Stimulated activated CD4-positive, alpha-beta T cell treated with anti-CD3 and anti-CD28 coated beads, Interleukin-12 subunit alpha, Interleukin-12 subunit beta, amount 100 ng/mL, for 48 hours (primary cell): ENCODE measurements at places on chromosomes 12 and 14.

DNA sequence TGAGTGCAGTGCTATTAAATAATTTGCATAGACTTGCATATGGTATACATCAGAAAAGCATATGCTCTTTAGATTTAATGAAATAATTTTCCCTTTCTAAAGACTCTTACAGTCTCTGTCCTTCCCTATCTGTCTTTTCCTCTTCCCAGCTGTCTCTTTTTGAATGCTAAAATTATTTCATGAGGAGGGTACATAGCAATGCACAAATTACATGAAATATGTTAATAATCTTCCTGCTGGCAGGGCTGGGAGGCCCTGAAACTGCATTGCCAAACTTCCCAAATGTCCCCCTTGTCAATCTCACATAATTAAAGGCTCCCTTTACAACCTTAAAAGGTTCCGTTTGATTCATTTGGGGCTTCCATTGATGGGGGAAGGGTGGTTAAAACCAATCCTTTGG, 22.2 kb downstream of the LLPH start:
- no peak for DNase-seq

DNA sequence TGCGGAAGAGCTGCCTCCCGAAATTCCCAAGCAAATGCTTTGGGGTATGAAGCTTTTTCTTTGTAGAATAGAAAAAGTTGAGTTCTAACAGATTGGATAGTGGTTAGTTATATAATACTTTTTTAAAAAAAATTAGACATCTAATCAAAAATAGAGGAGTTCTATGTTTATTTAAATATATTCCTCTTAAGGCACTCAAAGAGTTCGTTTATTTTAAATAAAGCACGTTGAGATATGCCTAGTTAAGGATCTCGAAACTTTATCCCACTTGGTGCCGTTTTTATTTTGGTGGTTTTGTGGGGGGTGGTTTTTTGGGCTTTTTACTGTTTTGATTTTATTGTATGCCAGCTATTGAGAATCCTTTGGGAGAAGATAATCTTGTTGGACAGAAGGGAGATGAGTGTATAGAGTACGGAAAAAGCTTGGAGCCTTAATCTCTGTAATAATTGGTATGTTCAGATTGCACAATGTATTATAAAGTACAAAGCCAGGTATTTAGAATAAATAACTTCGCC, 10.7 kb upstream of the SNAPC1 start:
- no peak for DNase-seq

- DNase-seq: peak; percentile 67
Observed at GRCh38 chr12:122031342-122032216, 9.9 kb downstream of the BCL7A start.

DNA sequence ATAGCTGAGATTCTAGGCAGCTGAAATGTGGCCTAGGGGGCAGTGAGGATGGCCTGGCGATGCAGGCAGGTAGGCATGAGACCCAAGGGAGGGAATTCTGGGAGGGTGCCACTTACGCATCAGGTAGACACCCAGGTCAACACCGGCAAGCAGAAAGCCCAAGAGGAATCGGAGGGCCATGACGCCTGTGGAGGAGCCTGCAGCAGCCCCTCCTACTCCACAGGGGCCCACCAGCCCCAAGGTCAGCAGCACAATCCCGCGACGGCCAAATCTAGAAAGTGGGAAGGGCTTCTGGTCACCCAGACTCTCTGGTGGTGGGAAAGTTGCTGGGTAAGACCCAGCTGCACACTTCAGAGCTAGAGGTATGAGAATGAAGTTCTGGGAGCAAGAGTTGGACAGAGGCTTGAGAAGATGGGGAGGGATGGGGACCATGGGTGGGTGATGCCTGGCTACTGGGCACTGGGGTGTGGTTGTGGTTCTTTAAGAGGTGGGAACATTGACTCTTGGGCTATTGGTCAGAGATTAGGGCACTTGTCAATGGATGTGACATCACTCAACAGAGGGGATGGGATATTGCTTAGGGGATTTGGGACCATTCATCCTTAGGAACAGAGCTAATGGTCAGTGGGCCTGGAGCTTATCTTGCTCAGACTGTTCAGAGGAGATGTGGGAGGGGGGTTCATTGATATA, 3.4 kb downstream of the SLC22A17 start:
- DNase-seq: no peak

DNA sequence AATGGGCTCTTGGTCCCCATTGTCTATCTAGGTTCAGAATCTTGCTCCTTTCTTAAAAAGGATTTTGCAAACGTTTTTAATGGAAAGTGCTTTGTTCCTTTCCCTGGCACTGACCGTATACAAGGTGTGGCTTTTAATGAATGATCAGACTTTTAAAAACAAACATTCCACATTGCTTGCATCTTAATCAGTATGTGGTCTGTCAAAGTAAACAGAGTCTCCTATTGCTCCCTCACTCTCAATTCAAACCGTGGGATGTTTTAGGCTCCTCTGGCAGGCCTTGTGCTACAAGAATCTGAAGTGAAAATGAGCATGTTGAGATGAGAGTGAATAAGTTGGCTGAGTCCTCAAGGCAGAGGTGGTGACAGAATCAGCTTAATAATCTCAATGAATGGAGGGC, 107.0 kb downstream of the VRK1 start:
- no peak for DNase-seq

DNA sequence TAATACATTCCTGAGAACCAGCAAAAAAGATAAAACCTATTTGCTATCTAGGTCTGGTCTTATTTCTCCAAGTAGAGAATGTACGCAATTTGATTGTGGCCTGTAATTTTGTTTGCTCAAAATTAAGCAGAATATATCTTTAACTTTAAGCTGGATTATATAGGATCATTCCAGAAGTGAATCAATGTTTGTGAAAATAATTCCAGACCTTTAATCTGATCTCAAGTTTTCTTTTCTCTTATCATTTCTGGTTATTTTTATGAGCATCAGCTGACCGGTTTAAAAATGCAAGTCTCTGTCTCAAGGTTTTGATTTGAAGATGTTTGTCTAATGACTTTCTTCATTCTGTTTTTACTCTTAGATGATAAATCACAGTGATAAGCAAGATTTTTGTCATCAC, 997.9 kb upstream of the FLRT2 start:
- no peak for DNase-seq

GRCh38 chr14:39967885-39968284, 535.7 kb upstream of the FBXO33 start:
- no peak for DNase-seq

DNA sequence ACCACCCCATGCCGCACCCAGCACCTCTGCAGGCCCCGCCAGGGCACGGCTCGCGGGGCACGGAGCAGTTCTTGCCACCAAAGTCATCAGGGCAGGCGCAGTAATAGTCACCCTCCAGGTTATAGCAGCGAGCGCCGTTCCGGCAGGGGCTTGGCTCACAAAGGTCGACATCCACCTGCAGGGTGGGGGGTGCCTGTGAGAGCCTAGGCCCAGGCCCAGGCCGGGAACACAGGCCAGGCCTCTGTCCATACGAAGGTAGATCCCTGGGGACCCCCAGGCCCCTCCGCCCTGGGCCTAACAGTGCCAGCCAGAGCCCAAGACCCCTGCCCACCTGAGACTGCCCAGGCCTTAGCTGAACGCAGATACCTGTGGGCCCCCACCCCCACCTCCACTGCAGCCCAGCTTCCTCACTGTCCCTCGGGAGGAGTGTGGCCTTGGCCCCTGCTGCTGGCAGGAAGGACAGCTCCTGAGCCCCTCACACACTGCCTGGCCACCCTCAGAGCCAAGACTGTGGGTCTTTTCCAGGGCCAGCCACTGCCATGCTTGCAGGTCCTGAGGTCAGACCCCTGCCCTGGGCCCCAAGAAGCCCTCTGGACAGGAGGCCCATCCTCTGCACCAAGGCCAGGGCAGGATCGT, 19.3 kb downstream of the JAG2 start:
- no peak for DNase-seq

GRCh38 chr12:14327711-14328110, 37.8 kb upstream of the ATF7IP start:
- no peak for DNase-seq

DNA sequence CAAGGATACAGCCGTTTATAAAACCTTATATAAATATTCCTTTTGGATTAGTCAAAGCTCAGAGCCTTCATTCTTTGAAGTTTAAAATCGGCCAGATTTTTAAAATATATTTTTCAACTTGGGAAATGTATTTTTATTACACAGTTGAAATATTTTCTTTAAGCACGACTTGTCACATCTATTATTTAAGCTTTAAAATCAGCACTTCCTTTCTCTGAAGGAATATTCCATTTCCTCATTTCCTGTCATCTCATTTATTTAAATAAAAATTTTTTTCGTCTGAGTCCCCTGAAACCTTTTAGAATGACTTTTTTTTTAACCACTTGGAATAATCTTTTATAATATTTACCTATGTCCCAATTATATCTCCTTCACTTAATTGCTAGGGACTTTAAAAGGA, 107.5 kb upstream of the PDE3A start:
- DNase-seq: no peak

- DNase-seq: no peak
Observed at GRCh38 chr12:77608271-77608824, 222.3 kb upstream of the NAV3 start.
